ENCODE measurements at places on chromosomes 5 and 9.

DNA sequence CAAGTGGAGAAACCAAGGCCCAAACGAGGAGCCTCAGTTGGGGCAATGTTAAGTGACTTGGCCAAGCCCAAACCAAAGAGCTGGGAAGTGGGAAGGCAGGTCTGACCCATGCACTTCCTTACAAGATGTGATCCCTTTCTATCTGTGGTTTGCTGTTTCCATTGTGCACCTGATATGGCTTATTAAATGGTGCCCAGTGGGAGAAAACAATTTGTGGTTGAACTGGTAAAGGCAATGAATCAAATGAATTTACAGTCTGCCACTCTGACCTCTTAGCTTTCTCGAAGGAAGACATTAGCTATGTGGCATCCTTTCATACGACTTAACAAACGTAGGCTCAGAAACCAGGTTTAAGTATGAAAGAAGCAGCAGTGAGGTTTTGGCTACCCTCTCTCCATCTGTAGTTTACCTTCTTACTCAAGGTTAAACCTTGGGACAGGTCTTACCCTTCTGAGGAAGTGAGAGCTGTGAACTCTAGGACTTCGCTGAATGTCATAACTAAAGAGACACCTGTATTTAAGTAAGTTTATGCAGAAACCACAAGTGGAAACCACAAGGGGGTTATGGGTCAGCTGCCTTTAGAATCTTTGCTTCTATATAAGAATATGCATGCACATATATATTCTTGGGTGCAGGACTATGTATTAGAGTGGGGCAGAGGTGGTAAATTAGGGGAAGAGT lies 100.5 kb upstream of the SPATA31D4 start:
- no peak for DNase-seq

- no peak for DNase-seq
Measured at GRCh38 chr5:179257176-179257682, 88.0 kb downstream of the ADAMTS2 start.

DNA sequence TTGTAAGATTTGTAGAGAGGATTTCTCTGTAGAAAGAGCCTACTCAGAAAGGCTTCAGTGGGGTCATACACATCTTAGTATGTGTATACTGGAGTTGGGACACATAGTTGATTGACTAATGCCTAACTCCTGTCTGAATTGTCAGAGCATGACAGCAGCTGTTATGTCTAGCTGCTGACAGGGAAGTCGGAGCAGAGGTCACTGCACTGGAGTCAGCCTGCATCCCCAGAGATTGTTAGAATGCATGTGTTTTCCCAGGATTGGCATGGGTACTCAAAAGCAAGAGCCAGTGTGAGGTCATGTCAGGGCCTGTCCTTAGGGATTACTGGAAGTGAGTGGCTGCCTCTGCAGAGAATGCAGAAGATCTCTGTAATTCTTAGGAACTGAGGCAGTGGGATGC lies 82.7 kb downstream of the ITGA1 start:
- DNase-seq, result no peak

DNA sequence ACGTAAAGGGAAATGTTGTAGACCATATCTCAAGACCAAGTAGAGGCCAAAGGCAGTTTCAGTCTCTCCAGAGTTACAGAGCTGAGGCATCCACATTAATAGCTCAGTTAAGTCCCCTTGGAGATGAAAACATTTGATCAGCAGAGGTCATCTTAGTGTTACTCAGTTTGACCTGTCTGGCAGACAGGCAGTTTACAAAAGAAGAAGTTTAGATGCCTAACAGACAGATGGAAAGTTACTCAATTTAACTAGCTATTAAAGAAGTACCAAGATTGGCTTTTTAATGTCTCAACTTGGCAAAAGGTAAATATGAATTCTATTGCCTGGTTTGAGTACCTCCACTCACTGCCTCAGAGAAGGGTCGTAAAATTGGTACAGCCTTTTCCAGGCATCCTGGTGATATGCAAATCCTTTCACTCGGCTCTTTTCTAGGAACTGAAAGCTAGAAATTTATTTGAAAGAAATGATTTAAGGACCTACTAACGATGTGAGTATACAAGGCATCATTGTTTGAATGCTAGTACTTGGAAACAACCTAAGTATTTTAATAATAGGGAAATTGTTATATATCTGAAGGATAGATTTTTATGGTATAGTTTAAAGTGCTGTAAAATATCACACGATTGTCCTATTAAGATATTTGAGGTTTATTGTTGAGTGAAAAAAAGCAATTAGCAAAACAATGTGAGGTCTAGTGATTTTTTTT lies 14.8 kb downstream of the ACO1 start:
- DNase-seq, result no peak

GRCh38 chr9:11338130-11338529 lies 725.3 kb upstream of the PTPRD start:
- DNase-seq, result no peak

GRCh38 chr9:94511134-94511954 lies 43.5 kb upstream of the PCAT7 start:
- no peak for DNase-seq

GRCh38 chr5:86439593-86440110 lies 178.1 kb upstream of the COX7C start:
- DNase-seq, result no peak

- DNase-seq, result no peak
Measured at GRCh38 chr5:33588654-33589372, 148.0 kb downstream of the TARS1 start.

DNA sequence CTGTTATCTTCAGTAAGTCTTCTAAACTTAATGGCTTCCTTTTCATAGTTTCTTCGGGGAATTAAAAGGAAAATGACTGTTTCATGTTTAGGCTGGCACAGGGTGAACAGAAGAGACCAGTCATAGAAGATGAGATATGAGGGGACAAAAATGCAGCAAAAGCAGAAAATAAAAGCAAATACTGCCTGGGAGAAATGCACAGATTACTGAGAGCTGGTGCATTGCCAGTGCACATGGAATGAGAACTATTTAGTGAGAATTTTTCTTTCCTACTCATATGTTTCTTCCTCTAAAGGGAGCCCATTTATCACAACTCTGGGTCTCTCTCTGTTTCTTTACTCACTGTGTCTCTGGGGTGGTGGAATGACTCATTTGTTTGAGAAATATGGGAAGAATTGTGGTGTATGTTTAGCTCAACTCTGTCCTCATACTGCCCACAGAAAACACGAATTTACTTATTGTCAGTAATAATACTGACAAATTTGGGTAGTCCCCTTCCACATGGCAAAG lies 25.9 kb upstream of the ANKRD55 start:
- no peak for DNase-seq

GRCh38 chr9:101652601-101653175 lies 57.9 kb upstream of the PPP3R2 start:
- no peak for DNase-seq

GRCh38 chr9:90891308-90892040 lies 89.9 kb downstream of the SYK start:
- DNase-seq, result no peak
